Lung (tissue), 17 donors: ENCODE measurements at places on chromosomes 4 and X. TPM values are rescaled to one million over a fixed set of nuclear protein-coding genes. Genes with fewer than 3 reads are reported as not detected.

DNA sequence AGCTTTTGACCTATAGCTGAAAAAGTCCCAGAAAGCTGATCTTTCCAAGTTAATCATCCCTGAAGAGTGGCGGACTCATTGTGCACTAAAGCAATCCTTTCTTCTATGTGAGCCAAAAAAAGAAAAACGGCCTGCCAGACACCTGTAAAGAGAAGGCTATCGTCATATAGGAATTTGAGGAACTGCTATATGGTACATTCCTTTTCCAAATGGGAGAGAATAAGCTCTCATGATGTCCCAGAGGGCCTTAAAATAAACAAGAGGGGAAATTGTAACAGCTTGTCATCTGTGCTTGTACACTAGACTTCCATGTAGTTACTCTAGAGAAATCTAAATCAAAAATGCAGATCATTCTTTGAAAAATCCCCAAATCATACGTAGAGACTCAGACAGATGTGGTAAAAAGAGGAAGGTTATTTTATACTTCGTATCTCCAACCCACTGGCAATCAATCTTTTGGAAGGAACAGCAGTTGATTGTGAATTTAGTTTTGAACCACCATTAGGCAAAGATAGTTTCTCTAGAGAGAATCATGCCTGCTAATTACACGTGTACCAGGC lies 26.1 kb downstream of the GPR174 start:
- DNase-seq, result no peak
- H3K27me3 ChIP-seq, result no peaks in the 10 kb centered on the region
- H3K27ac ChIP-seq, result no peak overlapping the region

GRCh38 chrX:2471641-2472040 lies 29.1 kb downstream of the DHRSX start:
- H3K27ac ChIP-seq, result no peak overlapping the region
- H3K4me1 ChIP-seq, result no peaks in the 10 kb centered on the region
- no peak for DNase-seq
- H3K4me3 ChIP-seq, result no peak overlapping the region

Gene CDS1
- 32.7 TPM for total RNA-seq

Gene RAB9A
- 21.2 TPM for total RNA-seq

Gene SYN1
- total RNA-seq, result 0.11 TPM

Gene PTPN13
- 95.0 TPM for total RNA-seq
